NCI-H1417 treated with DMSO at 0.1 percent for 48 hours (cell line): ENCODE measurements at places on chromosomes 7 and 10.

- DNase-seq: no peak
Measured at GRCh38 chr10:99787311-99787710, 4.9 kb downstream of the ABCC2 start.

DNA sequence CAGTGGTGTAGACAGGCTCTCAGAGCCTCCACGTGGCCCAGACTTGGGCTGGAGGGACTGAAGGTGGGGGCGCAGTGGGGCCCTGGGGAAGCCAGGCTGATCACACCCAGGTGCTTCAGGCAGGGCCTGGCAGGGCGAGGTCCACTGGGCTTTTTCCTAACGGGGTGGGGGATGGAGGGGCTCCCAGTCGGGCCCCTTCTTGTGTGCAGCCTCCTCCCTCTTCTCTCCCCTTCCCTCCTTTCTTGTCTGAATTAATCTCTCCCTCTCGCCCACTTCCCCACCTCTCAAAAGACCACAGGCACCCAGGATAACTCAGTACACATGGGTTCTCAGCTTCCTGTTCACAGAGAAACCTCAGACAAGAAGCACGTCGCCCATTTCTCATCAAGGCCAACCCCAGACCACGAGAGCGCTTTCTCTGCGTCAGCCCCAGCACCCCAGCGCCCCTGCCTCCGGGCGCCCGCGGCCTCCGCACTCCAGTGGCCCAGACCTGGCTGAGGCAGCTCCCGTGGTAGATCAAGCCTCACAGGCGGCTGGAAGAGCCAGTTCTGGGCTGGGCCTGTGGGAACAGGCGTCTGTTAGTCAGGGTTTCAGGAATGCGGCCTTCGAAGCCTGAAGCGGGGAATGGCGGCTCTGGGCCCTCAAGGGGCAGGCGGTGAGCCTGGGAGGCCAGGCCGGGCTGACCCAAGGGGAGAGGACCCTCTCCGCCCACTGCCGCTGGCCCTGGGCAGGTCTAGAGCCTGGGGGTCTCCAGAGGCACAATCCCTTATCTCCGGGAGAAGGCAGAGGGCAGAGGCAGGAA lies 50.6 kb downstream of the PWWP2B start:
- no peak for DNase-seq

DNA sequence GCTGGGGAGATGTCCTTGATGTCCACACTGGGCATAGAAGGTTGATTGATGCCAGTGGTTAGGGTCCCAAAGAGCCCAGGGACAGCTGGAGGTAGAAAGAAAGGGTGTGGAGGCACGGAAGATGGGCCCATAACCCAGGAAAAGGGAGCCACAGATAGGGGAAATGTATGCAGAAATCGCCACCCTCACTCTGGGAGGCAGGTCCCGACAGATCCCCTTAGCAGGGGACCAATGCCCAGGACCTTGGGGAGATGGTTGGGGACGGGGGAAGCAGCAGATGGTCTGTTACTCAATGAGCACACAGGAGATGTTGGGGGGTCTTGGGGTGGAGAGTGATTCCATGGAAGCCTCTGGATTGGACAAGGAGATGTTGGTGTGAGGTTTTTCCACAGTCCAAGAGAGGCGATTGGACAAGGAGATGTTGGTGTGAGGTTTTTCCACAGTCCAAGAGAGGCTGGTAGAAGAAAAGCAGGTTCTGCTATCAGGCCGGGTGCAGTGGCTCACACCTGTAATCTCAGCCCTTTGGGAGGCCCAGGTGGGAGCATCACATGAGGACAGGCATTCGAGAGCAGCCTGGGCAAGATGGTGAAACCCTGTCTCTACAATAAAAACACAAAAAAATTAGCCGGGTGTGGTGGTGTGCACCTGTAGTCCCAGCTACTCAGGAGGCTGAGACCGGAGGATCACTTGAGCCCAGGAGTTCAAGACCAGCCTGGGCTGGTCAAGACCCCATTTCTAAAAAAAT lies 7.0 kb upstream of the PPP1R35 start:
- DNase-seq: no peak

GRCh38 chr7:124689523-124689922 lies 76.1 kb downstream of the GPR37 start:
- DNase-seq: no peak

DNA sequence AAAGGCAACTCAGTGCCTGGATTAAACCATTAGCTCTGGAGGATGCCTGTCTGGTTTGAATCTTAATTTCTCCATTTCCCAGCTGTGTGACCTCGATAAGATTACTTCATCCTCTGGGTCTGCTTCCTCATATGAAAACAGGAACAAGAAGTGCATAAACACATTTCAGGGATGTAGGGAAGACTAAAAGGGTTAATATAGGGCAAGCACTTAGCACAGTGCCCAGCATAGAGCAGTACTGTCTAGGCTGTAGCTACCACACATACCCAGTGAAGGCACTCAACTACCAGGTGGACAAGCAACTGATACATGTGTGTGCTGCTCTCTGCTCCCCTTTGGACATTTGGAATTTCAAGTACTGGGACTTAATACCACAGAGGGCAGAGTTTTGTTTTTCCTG lies 85.4 kb downstream of the KCNMA1 start:
- no peak for DNase-seq

DNA sequence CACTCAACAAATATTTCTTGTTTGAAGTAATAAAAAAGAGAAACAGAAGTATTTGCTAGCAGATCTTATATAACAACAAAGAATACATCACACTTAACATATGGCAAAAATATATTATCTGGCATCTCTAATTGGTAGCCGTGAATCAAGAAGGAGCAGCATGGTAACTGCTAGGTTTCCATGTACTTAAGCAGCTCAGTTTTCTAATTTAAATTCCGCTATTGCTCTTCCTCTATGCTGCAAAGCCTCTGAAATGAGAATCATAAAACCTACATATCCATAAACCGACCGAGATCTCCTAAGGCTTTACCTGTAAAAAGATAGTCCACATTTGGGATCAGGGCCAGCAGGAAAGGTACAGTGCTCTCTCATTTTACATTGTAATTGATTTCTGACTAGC lies 76.6 kb upstream of the PTPRZ1 start:
- no peak for DNase-seq

DNA sequence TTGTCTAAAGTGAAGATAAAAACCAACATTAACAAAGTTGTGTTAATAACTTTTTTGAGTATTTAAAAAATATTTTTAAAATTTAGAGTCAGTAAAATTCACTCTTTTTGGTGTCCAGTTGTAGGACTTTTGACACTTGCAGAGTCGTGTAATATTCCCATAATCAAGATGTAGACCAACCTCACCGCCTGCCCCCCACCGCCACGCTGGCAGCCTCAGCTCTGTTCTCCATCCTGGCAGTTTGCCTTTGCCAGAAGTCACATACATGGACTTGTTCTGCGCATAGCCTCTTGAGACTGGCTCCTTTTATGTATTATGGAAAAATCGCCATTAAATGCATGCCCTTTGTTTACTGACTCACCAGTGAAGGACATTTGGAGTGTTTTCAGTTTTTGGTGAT lies 27.3 kb upstream of the SYCE1 start:
- DNase-seq: no peak

GRCh38 chr10:119477444-119477843 lies 65.1 kb downstream of the RGS10 start:
- DNase-seq: no peak

- no peak for DNase-seq
Measured at GRCh38 chr7:149580328-149580727, 82.7 kb upstream of the ZNF746 start.

- no peak for DNase-seq
Measured at GRCh38 chr10:19200211-19200610, 151.6 kb downstream of the MALRD1 start.

GRCh38 chr10:77680065-77680464 lies 42.5 kb upstream of the KCNMA1 start:
- no peak for DNase-seq

DNA sequence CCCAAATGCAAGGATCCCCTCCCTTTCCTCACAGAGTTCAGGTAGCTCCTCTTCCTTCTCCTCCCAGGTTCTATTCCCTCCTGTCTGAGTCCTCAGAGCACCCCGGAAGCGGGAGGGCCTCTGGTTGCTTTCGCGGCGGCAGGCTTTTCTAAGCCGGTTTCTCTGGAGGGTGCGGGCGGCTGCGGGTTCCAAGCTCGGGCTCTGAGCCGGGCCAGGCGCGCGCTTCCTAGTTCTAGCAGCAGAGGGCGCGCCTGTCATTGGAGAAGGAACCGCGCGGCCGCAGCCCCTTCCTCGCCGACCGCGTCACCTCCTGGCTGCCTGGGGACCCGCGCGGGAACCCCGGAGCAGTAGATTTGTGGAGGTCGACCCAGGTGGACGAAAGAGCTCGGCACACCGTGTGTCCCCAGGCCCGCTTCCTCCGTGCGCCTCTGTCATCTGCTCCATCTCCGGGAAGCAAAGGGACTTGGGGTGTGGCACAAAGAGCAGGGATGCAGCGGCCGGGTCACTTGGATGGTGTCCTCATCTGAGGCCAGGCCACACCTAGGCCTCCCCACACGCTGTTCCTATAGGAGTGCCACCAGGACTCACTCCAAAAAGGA lies 389.0 kb upstream of the PODXL start:
- no peak for DNase-seq

DNA sequence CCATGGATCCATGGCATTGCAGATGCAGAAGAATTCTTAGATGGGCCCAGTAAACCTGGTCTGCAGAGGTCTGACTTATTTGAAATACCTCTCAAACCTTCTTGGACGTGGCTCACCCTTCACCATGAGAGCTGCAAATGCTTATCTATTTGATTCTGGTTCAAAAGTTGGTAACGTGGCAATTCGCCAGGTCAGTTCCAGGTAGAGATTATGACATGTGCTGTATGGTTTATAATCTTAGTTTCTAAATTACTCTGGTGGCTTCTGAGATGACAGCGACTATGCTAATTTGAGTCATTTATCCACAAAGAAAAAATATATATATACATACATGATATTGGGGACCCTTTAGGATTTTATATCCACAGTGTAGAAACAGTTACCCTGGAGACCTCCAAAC lies 68.8 kb downstream of the NRP1 start:
- DNase-seq: no peak

DNA sequence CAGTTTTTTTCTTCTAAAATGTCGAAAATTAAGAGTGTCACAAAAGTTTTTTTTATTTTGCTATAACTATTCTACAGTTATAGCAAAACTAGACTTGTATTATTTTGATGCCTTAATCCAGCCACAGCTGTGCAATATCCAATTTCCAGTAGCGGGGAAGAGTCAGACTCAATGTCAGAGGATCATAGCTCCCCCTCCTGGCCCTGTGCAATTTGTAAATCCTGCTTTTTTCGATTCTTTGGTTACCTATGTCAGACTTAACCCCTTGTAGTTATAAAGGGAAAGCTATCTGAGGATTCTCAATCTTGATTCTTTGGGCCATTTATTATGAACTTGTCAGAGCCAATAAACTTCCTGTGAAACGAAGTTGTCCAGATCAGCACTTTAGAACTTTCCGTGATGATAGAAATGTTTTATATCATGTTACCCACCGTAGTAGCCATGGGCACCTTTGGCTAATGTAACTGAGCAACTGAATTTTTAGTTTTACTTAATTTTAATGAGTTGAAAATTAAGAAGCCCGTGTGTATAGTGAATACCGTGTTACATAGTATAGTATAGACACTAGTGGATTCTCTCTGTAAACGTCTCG lies 87.7 kb upstream of the PRKCQ start:
- no peak for DNase-seq

DNA sequence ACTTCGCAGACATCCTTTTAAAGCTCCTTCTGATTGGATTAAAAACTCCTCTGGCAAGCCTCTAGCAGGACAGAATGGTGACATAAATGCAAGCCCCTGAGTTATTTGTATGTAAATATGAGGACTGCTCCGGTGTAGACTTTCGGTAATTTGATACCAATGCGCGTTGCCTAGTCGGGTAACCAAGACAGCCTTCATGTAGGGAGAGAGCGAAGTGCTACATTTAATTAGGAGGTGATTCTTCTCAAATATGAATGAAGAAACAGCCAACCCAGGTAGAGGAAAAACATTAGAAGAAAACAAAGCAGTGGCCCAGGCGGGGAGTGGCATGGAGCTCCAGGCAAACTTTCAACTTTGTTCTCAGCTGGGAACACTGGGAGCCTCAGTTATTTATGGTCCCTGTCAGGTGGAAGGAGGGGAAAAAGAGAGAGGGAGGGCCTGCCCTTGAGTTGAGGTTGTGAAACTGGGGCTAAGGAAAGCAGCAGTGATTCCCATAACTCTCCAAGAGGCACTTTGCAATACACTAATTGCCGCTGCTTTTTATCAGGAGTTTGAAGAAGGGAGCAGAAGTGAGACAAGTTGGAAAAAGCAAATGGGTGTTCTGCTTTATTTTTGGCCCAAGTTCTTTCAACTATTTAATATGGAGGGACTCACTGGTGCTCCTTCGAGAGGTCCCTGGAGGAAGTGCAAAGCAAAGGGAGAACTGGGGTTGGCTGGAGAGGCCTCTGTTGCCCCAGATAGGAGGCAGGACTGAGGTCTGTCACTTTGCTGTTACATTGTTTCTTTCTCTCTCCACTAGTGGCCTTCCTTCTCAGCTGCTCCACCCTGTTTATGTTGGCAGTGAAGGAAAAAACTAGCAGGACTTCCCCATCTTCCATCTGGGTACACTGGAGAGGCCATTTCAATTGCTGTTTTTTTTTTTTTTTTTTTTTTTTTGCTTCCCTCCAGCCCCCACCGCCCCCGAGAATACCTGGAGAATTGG lies 234.6 kb upstream of the CCDC6 start:
- peak; percentile 0 for DNase-seq

- no peak for DNase-seq
Measured at GRCh38 chr10:71844084-71844483, 7.0 kb downstream of the PSAP start.

- DNase-seq: no peak
Measured at GRCh38 chr10:12389154-12389734, 39.9 kb downstream of the CAMK1D start.

GRCh38 chr10:4281190-4281825 lies 496.3 kb upstream of the KLF6 start:
- DNase-seq: no peak

- DNase-seq: no peak
Measured at GRCh38 chr10:112434988-112435619, 11.6 kb downstream of the ZDHHC6 start.

DNA sequence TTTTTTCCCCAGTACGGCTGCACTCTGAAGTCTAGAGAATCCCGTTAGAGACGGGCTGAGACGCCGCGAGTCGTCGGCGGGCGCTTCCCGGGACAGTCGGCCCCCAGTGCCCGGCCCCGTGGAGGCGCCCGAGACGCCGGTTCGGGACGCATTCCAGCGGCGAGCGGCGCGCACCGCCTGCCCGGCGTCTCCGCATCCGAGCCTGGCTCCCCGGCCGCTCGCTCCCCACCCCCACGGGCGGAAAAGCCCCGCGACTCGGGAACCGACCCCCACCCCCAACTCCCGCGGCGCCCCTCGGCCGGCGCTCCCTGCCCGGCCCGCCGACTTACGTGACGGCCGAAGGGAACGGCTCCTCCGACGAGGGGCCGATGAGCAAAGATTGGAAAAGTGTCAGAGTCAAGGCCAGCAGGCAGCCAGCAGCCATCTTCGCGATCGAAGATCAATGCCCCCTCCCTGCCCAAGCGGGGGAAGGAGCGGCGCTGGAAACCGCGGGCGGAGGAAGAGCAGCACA lies 486 bp downstream of the CACNA2D1 start:
- no peak for DNase-seq

- DNase-seq: no peak
Measured at GRCh38 chr7:85573844-85574243, 387.0 kb upstream of the SEMA3D start.
